ENCODE measurements at places on chromosomes 5 and 9.

GRCh38 chr5:122314036-122314435, 2.0 kb downstream of the SNCAIP start:
- no peak for DNase-seq

GRCh38 chr5:72364951-72365350, 44.8 kb downstream of the PTCD2 start:
- no peak for DNase-seq

- no peak for DNase-seq
These were observed 114.2 kb downstream of the FEM1C start for GRCh38 chr5:115430374-115430773.

- DNase-seq, result peak; percentile 47
These were observed 100.9 kb downstream of the GABBR2 start for GRCh38 chr9:98607787-98608186.

DNA sequence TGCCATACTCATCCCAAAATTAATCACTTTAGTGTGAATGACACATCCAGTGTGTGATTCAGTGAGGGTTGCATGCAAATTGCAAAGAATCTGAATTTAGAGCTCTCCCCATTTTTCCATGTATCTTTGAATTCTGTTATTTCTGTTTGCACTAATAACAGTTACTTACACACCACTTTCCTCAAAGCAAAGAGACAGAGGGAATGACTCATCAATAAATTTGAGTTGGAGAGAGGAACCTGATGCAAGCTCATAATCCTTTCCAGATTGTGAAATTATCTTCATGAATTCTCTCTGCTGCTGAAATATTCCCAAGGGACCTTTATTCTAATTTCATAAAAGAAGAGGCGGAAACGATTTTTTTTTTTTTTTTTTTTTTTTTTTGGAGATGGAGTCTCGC, 204.8 kb downstream of the CDH9 start:
- DNase-seq, result peak; percentile 54

DNA sequence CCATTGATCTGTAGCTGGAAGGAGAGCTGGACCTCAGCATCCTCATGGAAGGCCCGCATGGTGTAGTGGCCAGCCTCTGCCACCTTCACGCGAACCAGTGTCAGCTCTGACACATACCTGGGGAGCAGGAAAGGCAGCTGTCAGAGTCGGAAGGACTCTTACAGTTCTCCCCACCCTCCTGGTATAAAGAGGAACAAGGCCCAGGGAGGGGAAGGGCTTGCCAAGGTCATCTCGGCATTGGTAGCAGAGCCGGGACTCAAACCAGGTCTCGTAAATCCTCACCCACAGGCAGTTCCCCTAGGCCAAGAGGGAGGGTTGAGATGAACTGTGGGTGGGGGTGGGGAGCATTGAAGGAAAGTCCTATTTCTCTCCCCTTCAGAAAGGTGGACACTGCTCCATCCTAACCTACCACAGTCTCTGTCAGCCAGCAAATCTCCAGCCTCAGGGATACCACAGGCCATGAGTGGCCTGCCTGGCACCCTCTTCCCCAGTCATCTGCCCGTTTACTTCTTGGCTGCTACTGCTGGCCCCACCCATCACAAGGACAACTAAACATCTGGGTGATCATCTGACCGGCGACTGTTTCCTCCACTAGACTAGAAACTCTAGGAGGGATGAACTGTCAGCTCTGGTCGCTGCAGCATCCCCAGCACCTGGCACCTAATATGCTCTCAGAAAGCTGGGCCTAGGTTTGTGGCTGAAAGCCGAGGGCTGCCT, 23.5 kb downstream of the PDGFRB start:
- DNase-seq, result no peak

- no peak for DNase-seq
These were observed 1750.6 kb upstream of the CDH9 start for GRCh38 chr5:28788954-28789353.

DNA sequence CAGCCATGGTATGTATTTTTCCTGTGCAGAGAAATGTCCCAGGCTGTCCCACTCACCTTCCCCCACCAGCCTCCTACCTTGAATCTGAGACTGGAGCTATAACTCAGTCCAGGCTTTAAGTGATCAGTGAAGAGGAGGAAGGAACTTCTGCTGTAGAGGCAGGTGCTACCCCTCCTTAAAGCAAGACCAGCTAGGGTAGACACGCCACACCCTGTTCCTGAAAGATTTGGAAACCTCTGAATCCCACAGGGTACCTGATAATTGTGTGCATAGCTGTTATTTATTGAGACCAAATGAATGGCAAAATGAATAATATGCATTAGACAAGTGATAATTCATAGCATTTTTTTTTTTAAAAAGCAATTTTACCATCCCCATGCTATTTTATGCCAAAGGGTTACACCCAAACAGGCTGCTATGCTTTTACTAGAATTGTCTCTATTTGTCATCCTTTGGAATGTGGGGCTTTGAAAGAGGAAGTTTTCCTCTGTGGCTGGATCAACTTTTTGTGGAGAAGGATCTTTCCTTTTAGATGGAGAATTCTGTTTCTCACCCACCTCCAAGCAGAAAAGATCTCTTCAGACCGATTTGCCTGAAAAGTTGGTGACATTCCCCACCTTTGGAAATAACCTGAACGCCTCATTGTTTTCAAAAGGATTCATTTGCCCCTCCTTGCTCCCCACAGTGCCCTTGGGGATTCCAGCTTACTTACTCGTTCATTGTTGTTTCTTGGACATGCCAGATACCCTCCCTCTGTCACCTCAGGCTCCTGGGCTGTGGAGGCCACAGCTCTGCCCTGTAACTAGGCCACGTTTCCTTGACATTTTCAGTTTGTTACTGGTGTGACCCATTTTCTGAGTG, 248.7 kb downstream of the NR3C1 start:
- peak; percentile 73 for DNase-seq

DNA sequence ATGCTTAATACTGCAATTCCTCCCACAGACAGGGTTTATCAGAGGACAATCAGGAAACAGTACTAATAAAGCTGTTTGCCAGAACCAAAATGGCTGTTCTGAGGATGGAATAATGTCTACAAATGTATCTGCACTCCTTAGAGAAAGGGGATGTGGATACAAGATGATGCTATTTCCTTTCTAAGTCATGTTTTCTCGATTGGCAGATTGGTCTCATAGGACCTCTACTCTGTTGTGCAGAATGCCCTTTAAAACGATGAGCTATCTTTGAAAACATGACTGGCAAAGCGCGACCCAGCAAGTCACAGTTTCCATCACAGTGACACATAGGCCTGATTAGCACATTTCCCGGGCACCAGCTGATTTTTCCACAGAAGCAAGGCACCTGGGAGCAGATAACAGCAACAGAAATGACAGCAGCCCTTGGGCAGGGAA, 54.0 kb downstream of the AOPEP start:
- DNase-seq, result no peak

GRCh38 chr5:150517272-150518152, 9.6 kb downstream of the NDST1 start:
- peak; percentile 99 for DNase-seq

DNA sequence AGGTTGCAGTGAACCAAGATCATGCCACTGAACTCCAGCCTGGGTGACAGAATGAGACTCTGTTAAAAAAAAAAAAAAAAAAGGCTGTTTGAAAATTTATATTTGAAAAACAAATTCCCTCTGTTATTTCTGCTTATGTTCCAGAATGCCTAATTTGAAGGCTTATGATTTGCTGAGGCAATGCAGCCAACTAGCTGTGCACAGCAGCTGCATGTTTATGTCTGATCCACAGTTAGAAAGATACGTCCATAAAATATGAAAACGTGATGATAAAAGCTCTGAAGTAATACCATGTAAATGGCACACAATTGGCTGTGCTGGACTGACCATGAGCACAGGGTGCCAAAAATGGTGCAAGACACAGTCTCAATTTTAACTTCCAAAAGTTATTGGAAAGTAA, 453.2 kb downstream of the TUSC1 start:
- DNase-seq, result no peak

DNA sequence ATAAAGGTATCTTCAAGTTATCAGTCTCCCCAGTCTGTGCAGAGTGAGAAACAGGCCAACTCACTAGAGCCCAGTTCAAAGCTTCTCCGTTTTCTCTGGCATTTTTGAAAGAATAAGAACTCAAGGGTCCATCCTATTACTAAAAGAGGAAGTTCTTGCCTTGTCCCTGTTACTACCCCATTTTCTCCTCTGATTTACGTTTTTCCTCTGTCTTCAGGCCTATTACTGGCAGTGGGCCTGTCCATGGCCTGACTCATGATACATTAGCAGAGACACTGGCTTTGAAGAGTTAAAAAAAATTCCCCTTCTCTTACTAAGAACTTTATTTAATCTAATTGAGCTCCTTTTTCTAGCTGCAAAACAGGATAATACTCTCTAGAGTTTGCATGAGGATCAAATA, 624.0 kb upstream of the KLF4 start:
- DNase-seq, result peak; percentile 57

DNA sequence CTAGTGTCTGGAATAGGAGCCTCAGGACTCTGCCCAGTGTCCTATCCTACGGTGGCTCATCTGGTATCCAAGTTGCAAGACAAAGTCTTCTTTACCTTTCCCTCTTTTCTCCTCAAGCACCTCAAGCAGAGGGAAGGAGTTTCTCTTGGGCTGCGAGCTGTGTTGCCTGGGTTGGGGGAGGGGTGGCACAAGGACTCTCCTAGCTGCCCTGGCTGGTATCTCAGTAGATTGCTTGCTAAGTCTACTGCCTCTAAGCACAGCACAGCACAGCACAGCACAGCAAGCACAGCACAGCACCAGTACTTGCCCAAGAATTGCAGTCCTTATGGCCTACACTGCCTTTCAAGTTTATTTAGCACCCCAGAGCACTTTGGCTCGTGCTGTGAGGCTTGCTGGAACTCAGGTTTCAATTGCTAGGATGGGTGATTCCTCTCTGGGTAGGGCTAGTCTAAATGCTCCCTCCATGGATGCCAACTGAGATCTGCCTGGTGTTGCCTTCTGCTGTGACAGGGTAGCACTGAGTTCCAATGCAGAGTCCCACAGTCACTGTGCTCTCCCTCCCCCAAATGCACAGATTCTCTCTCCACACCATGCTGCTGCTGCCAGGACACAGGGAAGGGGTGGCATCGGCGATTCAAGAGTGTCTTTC, 213.1 kb upstream of the POU5F2 start:
- DNase-seq, result no peak

DNA sequence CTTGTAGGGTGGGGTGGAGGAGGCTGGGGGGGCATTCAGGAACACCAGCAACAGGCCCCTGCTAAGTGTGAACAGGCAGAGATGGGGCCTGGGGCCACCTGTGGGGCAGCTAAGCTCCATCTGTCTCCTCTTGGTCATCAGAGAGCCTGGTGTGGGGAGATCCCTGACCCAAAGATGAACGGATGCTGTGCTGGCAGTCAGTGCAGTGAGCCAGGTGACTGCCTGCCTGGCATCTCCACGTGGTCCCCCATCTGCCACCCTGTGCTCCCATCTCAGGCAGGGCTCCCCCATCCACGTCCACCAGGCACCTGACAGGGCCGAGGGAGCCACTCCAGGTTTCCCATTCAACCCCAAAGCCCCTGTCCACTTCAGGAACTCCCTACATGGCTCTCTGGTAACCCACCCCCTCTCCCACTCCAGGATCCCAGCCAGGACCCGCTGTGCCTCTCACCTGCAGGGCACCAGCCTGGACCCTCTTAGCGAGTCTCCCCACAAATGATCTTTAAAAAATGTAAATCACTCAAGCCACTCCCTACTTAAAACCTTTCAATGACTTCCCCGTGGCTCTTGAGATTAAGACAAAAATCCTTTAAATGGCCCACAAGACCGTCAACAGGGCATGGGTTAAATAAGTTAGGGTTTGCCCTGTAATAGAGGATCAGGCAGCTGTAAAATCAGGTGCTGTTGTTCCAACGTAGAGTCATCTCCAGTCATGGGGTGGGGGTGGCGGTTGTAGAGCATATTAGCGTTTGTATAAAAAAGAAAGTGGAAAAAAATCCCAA, 60.8 kb downstream of the LMX1B start:
- no peak for DNase-seq

DNA sequence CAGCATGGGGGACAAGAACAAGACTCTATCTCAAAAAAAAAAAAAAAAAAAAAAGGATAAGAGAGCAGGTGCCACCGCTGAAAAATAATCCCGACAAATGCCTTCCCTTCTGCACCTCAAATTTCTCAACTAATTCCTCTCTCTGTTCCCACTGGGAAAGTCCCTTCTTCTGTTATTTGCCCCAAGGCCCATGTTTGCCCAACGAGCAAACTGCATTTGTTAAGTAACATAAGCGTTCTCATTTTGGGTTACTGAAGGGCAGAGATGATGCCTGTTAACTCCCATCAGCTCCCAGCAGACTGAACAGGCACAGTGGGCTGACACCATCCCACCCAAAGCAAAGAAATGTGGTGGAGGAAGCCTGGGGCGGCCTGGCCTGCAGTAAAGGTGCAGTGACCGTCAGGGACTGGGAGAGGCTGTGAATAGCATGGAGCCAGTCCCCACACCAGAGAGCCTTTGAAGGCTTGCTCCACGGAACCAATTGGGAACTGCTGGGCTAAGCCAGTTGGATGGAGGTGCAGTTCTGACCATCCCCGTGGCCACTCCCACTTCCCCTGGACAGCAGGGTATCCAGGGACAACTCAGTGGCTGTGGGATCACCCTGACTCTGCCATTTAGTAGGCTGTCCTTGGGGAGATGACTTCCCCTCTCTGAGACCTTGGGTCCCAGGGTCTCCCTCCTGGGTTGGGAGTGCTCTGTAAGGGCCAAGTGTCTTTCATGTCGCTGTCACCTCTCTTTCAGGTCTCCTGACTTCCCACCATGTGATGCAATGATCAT, 149.7 kb upstream of the IER5L start:
- DNase-seq, result no peak

GRCh38 chr9:4220346-4220745, 79.5 kb downstream of the GLIS3 start:
- no peak for DNase-seq

GRCh38 chr5:152606776-152607364, 201.8 kb upstream of the NMUR2 start:
- no peak for DNase-seq

GRCh38 chr5:107306594-107306993, 364.1 kb downstream of the EFNA5 start:
- DNase-seq, result no peak

- peak; percentile 11 for DNase-seq
These were observed 56.7 kb upstream of the RAD23B start for GRCh38 chr9:107226421-107226820.

DNA sequence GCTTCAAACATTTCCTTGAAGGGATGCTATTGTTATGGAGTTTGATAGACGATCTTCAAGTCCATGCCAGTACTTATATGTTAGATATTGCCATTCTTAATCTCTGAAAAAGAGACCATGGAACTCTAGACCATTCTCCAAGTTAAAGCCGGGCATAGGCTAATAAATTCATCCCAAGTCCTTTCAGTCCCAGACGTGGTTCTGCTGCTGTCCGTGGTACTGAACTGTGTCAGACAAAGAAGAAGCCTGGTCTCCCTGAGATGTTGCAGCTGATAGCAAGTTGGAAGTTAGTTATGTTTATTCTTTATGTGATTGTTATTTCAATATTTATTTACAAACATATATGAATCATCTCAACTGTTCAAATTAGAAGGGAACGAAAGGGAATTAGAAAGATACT, 158.7 kb downstream of the NMUR2 start:
- DNase-seq, result peak; percentile 5

DNA sequence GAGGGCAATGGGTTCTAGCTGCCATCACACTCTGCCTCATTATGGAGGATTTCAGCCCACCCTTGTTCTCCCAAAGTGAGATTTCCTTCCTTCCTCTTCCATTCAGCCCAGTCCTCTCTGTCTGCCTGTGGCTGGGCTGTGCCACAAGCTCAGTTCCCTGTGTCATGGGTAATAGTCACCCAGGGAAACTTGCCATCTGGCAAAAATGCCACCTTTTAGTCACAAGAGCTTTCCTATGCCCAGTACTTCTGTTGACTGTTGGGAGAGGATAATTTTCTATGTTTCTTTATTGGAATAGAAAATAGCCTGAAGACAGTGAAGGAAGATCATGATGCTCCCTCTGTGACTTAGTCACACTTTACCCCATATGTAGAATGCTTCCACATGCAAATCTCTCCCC, 71.4 kb downstream of the TLR4 start:
- DNase-seq, result no peak

All from fibroblast of skin of right biceps (primary cell).